ENCODE measurements at places on chromosomes 6 and 20. TPM values are rescaled to one million over a fixed set of nuclear protein-coding genes. Genes with fewer than 3 reads are reported as not detected.

DNA sequence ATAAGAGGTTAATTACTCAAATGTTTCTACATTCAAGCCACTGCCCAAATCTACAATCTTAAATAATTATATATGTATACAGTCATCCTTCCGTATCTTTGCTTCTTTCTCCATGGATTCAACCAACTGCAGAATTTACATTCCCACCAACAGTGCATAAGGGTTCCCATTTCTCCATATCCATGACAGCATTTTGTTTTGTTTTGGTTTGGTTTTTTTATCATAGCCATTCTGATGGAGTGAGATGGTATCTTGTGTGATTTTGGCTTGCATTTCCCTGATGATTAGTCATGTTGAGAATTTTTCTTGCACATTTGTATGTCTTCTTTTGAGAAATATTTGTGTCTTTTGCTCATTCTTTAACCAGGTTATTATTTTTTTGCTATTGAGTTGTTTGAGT is 198.5 kb downstream of the C6orf118 start:
- H3K27me3 ChIP-seq: no peaks in the 10 kb centered on the region
- H3K36me3 ChIP-seq: no peaks in the 10 kb centered on the region
- no peak overlapping the region for H3K4me3 ChIP-seq
- H3K4me1 ChIP-seq: no peaks in the 10 kb centered on the region

The TRIM15 gene
- 0.18 TPM for polyA plus RNA-seq

GRCh38 chr20:32943490-32944052 is 60.7 kb downstream of the SUN5 start:
- no peak overlapping the region for H3K27ac ChIP-seq
- H3K4me1 ChIP-seq: no peaks in the 10 kb centered on the region
- no peak for DNase-seq
- H3K4me3 ChIP-seq: no peak overlapping the region
- H3K27me3 ChIP-seq: peaks cover 2% of the 10 kb centered on the region
- H3K36me3 ChIP-seq: no peaks in the 10 kb centered on the region

The LGSN gene
- 0.03 TPM for polyA plus RNA-seq

DNA sequence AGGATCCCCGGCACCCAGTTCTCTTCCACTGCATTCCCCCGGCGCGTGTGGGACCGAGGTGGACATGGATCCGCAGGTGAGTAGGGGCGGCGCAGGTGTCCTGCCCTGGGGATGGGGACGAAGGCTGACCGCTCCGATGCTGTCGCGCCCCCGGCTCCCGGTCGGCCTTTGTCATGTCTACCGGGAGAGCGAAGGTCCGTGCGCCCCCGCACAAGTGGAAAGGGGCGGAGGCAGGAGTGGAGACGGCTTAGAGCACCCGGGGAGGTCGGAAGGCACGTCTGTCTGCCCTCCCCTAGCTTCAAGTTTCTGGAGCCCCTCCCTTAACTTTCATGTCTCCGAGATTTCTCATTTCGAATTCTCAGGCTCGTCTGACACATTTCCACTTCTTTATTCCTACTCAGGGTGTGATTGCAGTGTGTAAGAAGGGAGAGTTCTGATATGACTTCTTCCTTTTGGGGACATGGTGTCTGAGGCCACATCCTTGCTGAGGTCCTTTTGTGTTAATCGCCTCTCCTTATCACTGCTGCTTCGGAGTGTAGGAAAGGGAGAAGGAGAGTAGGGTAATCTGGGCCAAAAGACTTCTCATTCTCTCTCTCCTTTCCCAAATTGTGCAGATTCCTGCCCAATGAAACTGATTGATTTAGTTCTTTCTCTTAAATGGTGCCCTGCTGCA is 435 bp downstream of the KIFC1 start:
- no peak for DNase-seq
- peaks cover 2% of the 10 kb centered on the region for H3K4me1 ChIP-seq
- H3K27ac ChIP-seq: peak overlapping the region; percentile 62
- H3K4me3 ChIP-seq: peak overlapping the region; percentile 82

- no peaks in the 10 kb centered on the region for H3K27me3 ChIP-seq
- DNase-seq: no peak
- no peaks in the 10 kb centered on the region for H3K36me3 ChIP-seq
- H3K4me1 ChIP-seq: peaks cover 5% of the 10 kb centered on the region
- no peak overlapping the region for H3K4me3 ChIP-seq
These were observed 67.5 kb upstream of the PRL start for GRCh38 chr6:22364306-22364705.

The PBOV1 gene
- polyA plus RNA-seq: not detected

DNA sequence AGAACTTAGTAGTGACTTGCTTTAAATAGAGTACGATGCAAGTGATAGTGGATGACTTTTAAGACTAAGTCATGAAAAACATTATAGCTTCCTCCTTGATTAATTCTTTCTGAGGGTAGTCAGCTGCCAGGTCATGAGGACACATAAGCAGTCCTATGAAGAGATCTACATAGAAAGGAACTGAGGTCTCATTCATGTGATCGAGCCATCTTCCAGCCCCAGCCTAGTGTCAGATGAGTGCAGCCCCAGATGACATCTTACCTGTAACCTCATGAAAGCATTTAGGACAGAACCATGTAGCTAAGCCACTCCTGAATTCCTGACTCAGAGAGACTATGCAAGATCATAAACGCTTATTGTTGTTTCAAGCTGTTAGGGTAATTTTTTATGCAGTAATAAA is 67.7 kb downstream of the AK9 start:
- no peak overlapping the region for H3K4me3 ChIP-seq
- H3K27ac ChIP-seq: no peak overlapping the region
- no peak for DNase-seq
- no peaks in the 10 kb centered on the region for H3K4me1 ChIP-seq
- no peaks in the 10 kb centered on the region for H3K27me3 ChIP-seq

DNA sequence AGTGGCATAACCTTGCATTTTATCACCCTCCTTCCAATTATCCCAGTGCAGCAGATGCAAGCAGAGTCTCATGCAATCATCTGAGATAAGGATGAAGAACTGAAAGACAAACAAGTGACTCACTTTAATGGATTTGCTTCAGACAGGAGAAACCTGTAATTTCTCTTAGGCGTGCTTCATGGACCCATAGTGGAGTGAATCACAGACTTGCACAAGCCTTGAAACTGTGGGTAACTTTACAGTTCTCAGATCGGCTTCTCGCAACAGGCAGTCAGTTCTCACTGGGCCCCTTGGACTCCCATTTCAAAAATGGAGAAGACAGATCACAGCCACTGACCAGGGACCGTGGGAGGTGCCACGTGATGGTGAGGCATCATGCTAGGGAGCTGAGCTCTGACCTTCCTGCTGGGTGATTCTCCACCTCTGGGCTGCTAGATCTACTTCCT is at the start of gene ADGRF4:
TSS of gene ADGRF4 (plus strand) at position 239 of the 446 bp plus-strand sequence. CDS start 8,666 bp downstream, outside the sequence.
- DNase-seq: no peak
- no peak within 1 kb of the TSS for H3K4me3 ChIP-seq
- no peaks in the 10 kb centered on the region for H3K36me3 ChIP-seq
- no peaks in the 10 kb centered on the region for H3K27me3 ChIP-seq
- H3K27ac ChIP-seq: no peak within 1 kb of the TSS
